ENCODE measurements at places on chromosomes 13 and 19.

GRCh38 chr13:101346942-101347728 is 69.2 kb downstream of the NALCN start:
- DNase-seq: no peak

DNA sequence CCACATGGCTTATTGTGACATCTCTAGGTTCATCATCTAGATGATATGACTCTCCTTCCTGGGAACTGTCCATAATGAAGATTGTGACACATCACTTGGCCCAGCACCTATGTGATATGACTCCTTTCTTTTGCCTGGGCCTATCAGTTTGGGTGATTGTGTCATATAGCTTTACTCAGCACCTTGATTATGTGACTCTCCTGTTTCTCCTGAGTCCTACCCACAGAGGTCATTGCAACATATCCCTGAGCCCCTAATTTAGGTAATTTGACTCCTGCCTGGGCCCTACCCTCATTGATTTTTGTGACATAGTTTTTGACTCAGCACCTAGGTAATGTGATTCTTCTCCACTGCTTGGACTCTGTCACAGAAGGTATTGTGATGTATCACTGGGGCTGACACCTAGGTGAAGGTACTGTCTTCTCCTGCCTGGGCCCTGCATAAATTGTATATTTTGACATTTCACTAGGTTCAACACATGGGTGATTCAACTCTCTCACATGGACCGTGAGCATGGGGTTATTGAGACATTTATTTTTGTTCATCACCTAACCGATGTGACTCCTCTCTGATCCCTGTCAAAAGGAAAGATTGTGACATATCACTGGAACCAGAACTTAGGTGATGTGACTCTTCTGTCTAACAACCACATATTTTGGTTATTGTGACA is 26.2 kb upstream of the ZNF254 start:
- no peak for DNase-seq

DNA sequence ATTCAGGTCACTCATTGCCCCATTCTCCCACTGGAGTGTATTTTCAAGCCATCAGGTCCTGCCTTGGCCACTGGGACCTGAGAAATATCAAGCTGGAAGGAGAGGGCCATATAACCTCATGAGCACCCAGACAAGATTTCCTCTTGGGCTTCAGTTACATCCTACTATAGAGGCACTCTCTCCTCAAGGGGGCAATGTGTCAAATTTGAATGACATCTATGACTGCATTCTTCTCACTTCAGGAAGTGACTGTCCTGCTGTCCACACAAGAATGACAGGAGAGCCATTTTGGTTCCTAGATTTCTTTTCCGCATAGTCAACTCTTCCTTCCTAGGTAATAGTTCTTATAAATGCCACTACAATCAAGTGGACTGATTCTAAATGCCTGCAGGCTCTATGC is 416.2 kb downstream of the DIAPH3 start:
- no peak for DNase-seq

GRCh38 chr13:75870397-75870903 is 234.3 kb downstream of the LMO7 start:
- DNase-seq: peak; percentile 20

DNA sequence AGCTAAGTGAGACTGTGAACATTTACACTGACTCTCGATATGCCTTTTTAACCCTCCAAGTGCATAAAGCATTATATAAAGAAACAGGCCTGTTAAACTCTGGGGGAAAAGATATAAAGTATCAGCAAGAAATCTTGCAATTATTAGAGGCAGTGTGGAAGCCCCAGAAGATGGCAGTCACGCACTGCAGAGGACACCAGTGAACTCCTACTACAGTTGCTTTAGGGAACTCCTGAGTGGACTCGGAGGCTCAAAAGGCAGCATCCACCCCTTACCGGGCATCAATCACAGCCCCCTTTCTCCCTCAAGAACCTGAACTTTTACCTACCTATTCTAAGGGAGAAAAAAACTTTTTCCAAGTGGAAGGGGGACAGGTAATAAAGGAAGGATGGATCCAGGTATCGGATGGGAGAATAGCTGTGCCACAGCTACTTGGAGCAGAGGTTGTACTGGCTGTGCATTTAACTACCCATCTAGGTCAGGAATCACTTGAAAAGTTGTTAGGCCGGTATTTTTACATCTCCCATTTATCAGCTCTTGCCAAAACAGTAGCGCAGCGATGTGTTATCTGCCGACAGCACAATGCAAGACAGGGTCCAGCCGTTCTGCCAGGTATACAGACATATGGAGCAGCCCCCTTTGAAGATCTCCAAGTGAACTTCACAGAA is 80.1 kb downstream of the ZNF486 start:
- peak; percentile 29 for DNase-seq

DNA sequence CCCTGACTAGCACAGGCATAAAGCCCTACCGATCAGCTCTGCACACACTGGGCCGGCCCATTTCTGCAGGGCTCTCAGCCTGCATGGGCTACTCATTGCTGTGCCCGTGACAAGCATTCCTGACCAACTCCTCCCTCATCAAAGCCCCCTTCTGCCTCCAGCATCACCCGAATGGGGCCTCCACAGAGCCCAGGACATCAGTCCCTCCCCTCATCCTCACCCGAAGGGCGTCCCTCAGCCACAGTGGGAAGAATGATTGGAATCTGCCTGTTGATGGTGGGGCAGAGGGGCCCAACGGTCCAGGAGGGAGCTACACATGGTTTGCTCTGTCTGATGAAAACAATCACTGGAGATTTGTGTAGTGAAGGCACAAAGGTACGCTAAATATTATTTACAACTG is 43.8 kb downstream of the SERP2 start:
- no peak for DNase-seq

- DNase-seq: no peak
Observed at GRCh38 chr13:34246511-34246910, 428.6 kb downstream of the RFC3 start.

DNA sequence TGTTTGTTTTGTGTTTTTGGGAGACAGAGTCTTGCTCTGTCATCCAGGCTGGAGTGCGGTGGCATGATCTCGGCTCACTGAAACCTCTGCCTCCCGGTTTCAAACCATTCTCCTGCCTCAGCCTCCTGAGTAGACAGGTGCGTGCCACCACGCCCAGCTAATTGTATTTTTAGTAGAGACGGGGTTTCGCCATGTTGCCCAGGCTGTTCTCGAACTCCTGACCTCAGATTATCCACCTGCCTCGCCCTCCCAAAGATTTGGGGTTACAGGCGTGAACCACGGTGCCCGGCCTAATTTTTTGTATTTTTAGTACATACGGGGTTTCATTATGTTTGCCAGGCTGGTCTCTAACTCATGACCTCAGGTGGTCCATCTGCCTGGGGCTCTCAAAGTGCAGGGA is 8.3 kb upstream of the ZNF681 start:
- DNase-seq: no peak

GRCh38 chr13:48251611-48252081 is 18.6 kb downstream of the ITM2B start:
- DNase-seq: no peak

GRCh38 chr19:12202250-12202649 is 39.4 kb downstream of the ZNF136 start:
- DNase-seq: no peak

DNA sequence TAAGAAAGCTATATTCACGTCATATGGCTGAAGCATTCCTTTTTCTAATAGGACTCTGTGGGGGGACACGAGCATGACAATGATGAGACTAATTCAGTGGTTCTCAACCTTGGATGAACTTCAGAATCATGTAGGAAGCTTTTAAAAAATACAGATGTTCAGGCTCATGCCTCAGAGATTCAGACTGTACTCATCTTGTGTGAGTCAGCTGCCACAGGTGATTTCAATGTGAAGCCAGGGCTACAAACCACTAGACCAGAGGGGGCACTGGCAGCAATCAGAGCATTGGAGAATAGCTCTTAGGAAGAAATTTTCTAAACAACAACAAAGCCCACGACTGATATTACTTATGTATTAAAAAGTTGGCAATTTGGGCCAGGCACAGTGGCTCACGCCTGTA is 91.7 kb downstream of the SERP2 start:
- DNase-seq: no peak

GRCh38 chr19:19661675-19662251 is 1.7 kb downstream of the ATP13A1 start:
- no peak for DNase-seq

DNA sequence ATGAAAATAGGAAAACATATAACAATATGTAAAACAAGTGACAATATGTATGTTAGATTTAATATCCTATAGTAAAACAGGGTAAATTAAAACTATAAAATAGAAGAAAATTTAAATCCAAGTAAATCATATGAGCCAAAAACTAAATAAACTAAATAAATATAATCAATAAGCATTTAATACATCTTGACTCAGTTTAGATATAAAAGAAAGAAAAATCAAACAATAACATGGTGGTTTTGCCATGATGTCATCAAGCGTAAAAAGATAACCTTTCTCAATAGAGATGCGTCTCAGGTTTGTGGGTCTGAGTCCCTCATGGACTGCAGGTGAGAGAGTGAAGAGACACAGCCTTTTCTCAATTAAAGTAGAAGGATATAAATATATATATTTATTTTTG is 26.6 kb upstream of the ZNF331 start:
- no peak for DNase-seq

DNA sequence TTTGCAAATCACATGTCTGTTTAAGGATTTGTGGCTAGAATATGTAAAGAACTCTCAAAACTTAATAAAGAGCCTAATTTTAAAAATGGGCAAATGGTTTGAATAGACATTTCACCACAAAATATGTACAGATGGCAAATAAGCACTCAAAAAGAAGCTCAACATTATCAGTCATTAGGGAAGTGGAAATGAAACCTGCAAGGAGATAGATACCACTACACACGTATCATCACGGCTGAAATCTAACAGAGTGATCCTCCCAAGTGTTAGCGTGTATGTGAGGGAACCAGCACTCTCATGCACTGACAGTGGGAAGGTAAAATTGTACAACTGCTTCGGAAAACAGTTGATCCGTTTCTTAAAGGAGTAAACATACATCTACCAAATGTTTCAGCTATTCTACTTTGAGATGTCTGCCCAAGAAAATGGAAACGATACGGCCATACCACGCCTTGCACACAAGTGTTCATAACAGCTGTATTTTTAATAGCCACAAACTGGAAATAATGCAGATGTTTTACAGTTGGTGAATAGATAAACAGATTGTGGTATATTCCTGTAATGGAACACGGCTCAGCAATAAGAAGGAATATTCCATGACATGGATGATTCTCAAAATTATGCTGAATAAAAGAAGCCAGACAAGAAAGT is 14.5 kb downstream of the ARHGEF7 start:
- DNase-seq: no peak

GRCh38 chr13:105207572-105208293 is 1327.7 kb downstream of the EFNB2 start:
- DNase-seq: no peak

- DNase-seq: no peak
Observed at GRCh38 chr19:11437955-11438354, 2.5 kb downstream of the PRKCSH start.

DNA sequence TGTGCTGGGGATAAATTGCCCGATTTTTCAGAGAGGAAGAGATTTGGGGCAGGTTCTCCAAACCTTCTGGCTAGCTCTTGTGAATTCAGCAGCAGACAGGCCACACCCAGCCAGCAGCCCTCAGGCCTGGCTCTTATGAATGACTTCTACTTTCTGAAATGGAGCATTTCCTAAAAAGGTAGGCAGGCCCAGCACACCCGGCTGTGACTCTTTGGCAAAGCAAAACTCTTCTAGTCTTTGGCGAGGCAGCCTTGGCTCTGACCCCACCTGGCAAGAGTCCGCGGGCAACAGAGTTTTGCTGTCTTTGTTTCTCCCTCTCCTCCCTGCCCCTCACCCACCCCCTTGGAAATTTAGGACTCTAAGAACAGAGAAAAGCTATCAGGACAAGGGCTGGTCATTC is 221.2 kb downstream of the ZNF536 start:
- no peak for DNase-seq

DNA sequence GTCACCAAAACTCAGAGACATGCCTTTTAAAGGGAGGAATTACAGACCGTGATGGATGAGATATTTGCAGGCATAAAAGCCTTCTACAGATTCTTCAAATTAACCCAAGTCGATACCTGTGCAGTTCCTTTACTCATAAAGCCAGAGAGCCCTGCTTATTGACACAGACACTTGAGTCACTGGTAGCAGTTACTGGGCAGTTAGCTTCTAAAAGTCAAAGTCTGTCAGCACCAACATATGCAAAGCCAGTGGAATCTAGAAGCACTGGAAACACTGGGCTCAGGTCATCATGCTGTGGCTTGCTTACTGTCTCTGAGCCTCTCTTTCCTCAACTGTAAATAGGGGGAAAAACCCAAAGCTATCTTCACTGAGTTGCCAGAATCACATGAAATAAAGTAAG is 25.7 kb upstream of the LRCH1 start:
- no peak for DNase-seq

DNA sequence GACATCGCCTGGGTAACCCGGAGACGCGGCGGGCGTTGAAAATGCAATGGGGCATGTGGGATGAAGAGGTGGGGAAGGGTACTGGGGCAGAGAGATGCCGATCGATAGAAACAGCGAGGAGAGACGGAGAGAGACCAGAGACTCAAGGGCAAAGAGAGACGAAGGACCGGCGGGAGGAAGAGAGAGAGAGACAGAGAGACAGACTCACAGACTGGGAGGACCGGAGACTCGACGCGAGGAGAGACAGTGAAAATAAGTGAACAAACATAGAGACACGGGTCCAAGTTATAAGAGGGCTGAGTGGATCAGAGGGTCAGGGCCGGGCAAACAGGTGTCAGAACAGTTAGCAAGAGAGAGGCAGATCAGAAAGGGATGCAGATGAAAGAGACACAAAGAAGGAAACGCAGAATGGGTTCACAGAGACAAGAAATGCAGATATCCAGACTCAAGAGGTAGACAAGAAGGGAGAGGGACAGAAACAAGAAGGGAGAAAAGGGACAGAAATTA is 576 bp upstream of the MZF1 start:
- no peak for DNase-seq

GRCh38 chr19:34135821-34136611 is 36.3 kb upstream of the LSM14A start:
- no peak for DNase-seq

GRCh38 chr13:26600343-26600742 is 42.9 kb downstream of the WASF3 start:
- no peak for DNase-seq

DNA sequence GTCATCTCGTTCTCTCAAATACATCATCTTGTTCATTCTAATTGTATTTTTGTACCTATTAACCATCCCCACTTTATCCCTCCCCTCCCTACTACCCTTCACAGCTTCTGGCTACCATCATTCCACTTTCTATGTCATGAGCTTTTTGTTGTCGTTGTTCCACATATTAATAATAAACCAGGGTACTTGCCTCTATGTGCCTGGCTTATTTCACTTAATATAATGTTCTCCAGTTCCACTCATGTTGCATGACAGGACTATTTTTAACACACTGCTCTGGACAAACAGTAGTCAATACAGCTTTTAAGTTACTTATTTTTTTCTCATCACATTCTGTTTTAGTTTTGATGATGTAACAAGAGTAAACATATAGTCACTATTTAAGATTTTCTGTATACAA is 872.3 kb downstream of the SLITRK1 start:
- DNase-seq: no peak
